ENCODE measurements at places on chromosomes 6 and 20.

GRCh38 chr6:39344821-39345280 lies 22.3 kb upstream of the KCNK16 start:
- no peak for DNase-seq

- no peak for DNase-seq
These were observed 38.3 kb downstream of the BCL2L1 start for GRCh38 chr20:31684153-31685015.

- DNase-seq, result no peak
These were observed 459.9 kb downstream of the BCKDHB start for GRCh38 chr6:80566361-80566760.

DNA sequence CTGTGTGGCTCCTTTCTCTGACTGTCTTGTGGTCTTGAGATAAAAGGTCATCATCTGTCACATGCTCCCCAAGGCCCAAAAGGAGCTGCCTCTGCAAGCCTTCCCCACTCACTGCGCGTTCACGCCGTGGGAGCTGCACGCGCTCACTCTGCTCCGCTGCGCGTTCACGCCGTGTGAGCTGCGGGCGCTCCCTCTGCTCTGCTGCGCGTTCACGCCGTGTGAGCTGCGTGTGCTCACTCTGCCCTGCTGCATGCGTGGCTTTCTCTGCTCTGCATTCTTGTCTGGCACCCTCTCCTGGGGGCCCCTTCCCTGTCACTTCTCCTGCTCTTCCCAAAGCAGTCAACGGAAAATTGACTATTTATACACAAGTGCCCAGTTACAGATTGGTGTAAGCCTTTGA lies 42.5 kb downstream of the PSMB1 start:
- DNase-seq, result no peak

GRCh38 chr20:440636-441035 lies 21.7 kb downstream of the TBC1D20 start:
- DNase-seq, result no peak

DNA sequence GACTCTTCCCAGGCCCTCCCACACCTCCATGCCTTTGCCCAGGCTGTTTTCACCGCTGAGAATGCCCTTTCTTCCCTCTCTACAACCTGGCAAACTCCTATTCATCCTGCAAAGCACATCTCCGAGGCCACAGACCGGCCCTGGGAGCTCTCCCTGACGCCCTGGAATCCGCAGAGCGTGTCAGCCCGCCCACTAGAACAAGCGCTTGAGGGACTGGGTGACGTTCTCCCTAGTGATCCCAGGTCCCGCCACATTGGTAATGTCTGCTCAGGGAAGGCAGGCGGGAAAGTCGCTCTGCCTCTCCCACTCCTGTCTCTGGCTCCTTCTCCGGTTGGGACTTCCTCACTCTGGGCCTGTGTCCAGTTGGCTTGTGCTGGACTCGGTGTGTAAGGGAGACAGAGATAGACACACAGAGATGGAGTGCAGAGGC lies 61.6 kb downstream of the SRC start:
- no peak for DNase-seq

- DNase-seq, result no peak
These were observed 6.7 kb downstream of the ZFAND3 start for GRCh38 chr6:37826188-37826587.

GRCh38 chr6:70620746-70621145 lies 46.9 kb upstream of the SMAP1 start:
- no peak for DNase-seq

- no peak for DNase-seq
These were observed 15.5 kb upstream of the ZFP57 start for GRCh38 chr6:29696147-29697125.

DNA sequence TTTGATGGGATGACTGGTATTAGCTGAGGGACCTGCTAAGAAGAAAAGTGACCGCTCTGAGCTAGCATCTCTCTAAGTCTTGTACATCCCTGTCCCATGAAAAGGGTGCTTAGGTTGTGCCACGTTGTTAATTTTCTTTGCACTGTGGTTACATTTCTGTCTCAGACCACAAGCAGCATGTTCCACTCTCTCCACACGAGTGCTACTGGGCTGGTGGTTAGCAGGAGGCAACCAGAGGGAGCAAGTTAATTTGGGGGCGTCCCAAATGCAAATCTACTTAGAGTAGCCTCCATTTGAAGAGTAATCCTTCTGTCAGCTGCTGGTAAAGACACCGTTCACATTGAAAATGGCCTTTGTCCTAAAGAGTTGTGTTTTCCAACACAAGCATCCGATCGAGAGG lies 3.4 kb upstream of the SCML4 start:
- no peak for DNase-seq

DNA sequence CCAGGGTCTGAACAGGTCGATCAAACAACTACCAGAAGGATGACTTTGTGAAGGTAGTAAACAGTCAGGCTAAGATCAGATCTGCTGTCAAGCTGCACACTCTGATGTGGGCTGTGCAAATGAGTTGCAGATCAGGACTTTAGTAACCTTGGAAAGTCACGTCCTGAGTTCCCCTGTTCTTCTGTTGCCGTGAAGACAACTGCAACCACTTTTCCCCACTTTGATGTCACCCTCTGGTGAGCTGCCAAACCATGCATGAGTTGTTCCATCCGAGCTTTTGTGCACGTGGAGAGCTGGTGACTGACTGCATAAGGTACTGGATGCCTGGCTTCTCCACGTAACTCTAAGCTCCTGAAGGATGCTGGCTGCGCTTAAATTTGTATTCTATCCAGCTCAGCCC lies 111.0 kb downstream of the CD83 start:
- no peak for DNase-seq

GRCh38 chr6:119459207-119459974 lies 109.8 kb upstream of the MAN1A1 start:
- DNase-seq, result no peak

GRCh38 chr6:109874621-109875020 lies 103.5 kb upstream of the GPR6 start:
- no peak for DNase-seq

DNA sequence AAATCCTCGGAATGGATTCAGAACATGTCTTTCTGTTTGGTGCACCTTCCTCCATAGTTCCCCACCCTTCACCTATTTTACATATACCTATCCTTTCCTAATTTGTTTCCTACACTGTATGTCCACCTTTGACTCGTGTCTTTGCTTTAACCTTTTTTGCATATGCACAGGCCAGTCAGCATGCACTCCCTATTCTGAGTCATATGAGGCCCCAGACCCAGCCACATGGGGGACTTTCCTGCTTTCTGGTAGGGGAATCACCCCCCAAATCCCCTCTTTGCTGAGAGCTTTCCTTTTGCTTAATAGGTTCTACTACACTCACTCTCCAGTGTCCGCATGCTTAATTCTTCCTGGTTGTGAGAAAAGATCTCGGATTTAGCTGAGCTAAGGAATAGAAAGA lies 393.8 kb upstream of the IMPG1 start:
- DNase-seq, result no peak

DNA sequence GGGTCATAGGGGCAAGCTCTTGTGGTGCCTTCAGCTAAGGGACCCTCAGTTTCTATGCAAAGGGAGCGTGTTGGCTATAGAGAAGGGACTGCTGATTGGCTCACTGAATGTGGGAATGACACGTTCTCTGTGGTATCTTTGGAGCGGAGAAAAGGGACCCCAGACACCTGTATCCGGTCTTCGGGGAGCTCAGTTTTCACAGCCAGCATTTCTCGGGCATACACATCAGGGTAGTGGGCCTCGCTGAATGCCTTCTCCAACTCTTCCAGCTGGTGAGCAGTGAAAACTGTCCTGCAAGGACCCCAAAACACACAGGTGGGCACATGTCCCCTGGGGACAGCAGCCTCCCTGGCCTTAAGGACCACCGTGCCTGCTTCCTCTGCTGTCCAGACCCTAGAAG lies 3.3 kb downstream of the VSX1 start:
- no peak for DNase-seq

GRCh38 chr20:4476903-4477500 lies 244.7 kb upstream of the PRND start:
- peak; percentile 5 for DNase-seq

DNA sequence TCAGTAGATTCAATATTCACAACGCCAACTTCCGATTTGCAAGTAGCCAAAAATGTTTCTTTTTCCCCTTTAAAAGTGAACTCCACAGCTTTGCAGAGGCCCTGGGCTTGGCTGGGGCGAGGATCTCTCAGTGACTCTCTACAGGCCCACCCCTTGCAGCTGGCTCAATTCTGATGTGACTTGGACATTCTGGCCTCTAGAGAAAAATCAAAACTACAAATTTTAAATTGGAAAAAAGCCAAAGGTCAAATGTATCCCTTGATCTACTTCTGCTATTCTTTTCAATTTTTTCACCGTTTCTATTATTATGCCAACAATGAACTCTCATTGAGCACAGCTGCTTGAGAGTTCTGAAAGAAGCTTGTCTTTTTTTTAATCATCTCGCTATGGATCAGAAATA lies 245.9 kb upstream of the HS3ST5 start:
- DNase-seq, result no peak

DNA sequence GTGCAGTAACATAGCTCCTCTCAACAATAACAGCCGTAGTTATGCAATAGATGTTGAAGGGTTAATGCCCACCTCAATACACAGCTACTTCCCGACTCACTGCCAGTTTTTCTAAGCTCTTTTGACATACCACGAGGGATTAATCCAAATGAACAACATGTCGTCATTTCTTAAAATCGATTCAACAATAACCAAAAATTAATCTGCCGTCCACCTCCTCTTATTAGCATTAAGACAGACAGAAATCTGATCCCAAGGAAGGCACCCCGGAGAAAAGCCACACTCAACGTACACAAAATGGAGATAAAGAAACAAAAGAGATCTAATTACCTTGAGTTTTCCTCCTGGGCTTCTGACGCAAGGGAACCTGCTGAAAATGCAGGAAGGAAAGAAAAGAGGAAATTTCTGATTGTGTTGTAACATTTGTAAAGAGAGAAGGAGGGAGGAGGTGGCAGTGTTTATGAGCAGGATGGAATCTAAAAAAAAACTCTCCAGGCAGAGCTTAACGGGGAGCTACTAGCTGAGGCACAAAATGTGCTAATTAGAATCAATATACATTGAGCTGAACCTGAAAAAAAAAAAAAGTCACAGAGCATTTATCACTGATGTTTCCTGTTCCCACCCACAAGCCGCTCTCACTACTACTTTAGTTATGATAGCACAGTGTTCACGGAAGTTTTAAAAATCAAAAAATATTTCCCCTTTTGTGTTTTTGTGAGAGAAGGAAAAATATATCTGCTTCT lies 109.3 kb downstream of the IPCEF1 start:
- no peak for DNase-seq

DNA sequence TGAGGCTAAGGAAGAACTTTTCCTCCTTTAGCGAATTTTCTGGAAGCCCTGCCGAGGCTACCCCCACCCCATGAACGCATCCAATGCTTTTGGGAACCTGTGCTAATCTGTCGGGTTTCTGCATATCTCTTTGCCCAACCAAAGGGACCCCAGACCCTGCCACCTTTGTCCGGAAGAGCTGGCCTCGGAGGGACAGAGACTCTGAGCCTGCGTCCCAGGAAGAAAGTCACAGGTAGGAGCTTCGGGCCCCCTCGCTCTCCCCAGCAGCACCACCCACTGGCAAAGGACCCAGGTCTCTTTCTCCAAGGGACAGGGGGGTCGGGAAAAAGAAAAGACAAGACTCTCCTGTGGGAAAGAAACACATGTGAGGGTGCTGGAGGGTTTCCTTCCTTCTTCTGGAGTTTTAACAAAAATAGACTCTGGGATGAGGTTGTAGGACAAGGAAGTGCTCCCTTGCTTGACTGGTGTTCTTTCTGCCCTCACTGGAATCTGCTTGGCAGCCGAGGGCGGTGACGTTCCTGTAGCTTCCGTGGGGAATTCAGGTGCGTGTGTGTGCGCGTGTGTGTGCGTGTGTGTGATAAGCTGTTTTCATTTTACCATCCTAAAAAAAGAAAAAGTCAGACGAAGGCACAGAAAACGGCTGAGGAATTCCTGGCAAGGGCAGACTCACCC lies 16.3 kb upstream of the FOXC1 start:
- DNase-seq, result no peak

GRCh38 chr6:159533016-159533415 lies 160.0 kb downstream of the SOD2 start:
- no peak for DNase-seq

DNA sequence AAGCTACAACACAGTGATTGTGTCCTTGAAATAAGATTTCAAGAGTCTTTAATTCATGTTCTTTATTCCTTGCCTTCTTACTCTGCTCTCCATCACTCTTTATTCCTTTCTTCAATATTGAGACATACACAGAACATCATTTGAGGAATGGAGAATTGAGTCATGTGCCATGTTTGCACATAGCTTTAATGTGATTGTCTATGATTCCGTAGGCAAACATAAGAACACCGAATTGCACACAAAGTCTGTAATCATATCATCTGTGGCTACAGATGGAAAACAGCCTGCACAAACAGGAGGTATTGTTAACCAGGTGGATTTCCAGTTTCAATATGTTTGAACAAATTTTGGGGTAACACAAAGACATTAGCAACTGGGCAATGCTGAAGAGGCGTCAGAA lies 571.6 kb upstream of the GJE1 start:
- DNase-seq, result no peak

DNA sequence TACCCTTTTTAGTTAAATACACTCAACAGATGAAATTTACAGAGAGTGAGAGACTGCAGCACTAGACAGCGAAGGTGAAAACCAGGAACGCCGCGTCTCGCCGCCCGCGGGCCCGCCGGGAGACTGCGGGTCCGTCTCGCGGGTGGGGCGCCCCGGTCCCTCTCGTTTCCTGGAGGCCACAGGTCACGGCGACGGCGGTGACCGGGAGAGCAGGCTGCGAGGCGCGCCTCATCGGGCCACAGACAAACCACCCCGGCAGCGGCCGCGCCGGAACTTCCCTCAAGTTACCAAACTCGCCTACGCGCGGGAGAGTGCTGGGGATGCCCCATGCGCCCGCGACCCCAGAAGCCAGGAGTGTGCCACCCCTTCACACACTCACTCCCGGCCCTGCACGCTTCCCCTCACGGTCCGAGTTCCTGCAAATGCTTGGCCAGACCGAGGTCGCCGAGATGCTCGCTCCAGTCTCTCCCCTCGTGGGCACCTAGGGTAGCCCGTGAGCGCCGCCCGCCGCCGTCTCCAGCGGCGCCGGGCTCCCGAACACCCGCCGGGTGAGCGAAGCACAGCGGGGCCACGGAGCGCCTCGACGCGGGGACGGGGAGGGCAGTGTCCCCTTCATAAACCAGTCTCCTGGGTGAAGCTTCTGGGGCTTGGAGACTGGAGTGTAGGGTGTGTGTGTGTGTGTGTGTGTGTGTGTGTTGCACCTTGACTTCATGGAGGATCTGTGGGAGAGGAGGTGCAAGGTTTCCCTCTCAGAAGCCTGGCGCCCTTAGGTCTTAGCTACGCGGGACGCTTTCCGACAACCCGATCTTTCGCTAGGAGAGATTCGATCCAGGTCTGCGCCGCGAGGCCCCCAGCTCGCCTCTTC lies 1.4 kb downstream of the BACH2 start:
- peak; percentile 45 for DNase-seq

DNA sequence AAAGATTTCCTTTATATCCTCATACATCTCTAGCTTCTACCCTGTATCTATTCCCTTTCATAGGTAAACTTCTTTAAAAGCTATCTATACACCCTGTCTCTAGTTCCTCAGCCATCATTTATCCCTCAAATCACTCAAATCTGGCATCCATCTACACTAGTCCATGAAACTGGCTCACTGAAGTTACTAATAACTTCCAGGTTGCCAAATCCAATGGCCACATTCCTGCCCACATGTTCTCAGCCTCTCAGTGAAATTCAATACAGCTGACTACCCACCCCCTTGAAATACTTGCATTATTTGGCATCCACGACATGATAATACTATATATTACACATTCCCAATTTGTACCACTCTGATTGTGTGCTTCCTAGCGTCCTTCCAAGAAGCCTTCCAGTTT lies 8.7 kb downstream of the REPS1 start:
- no peak for DNase-seq
